Stimulated activated CD4-positive, alpha-beta T cell treated with anti-CD3 and anti-CD28 coated beads, Interleukin-4, amount 100 ng/mL, for 4 hours (primary cell): ENCODE measurements at places on chromosomes 2 and 18.

GRCh38 chr2:5782103-5782502 is 89.9 kb downstream of the SOX11 start:
- DNase-seq, result no peak

DNA sequence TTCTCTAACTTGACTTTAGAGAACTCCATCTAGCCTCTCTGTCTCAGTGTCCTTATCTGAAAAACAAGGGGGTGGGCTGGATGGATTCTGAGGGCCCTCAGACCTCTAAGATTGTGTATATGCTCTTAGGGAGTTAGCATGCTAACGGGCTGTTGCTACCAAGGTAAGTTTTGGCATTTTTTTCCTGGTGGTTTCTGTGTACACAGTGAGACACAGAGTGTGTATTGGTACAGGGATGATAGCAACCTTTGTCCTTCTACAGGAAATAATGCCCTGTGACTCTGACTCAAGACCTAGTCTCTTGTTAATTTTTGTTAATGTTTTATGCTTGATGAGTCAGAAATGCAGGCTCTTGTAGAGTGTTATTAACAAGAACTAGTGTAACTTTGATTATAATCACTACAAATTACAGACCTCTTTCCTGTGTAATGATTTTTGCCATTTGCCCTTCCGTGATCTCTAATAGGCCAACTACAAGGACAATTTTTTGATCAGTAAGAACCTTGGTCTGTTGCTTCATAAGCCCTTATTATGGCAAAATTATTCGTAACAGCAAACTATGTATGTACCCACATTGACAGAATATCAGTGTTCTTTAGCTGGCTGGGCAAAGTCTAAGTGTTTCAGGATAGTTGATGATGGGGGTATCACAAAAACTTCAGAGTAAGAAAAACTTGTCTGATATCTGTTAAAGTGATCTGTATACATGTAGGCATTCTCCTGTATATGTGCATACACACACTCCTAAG is 89.7 kb downstream of the SPTBN1 start:
- no peak for DNase-seq

- DNase-seq, result no peak
Observed at GRCh38 chr2:200259577-200259957, 46.9 kb upstream of the SPATS2L start.

- no peak for DNase-seq
Observed at GRCh38 chr2:56021579-56021978, 98.0 kb upstream of the EFEMP1 start.

- no peak for DNase-seq
Observed at GRCh38 chr2:203330434-203330833, 2.2 kb downstream of the ABI2 start.

- DNase-seq, result no peak
Observed at GRCh38 chr2:164562666-164563065, 58.6 kb downstream of the GRB14 start.

- no peak for DNase-seq
Observed at GRCh38 chr2:197460649-197461048, 7.3 kb downstream of the COQ10B start.

GRCh38 chr2:108855194-108855593 is 68.6 kb downstream of the CCDC138 start:
- no peak for DNase-seq

GRCh38 chr2:121360566-121361300 is 75.7 kb upstream of the TFCP2L1 start:
- no peak for DNase-seq

- no peak for DNase-seq
Observed at GRCh38 chr2:171420728-171421563, 12.8 kb downstream of the METTL8 start.

- DNase-seq, result no peak
Observed at GRCh38 chr2:185035906-185036305, 437.6 kb downstream of the ZNF804A start.

- DNase-seq, result no peak
Observed at GRCh38 chr2:143685421-143686078, 556.3 kb downstream of the ARHGAP15 start.

DNA sequence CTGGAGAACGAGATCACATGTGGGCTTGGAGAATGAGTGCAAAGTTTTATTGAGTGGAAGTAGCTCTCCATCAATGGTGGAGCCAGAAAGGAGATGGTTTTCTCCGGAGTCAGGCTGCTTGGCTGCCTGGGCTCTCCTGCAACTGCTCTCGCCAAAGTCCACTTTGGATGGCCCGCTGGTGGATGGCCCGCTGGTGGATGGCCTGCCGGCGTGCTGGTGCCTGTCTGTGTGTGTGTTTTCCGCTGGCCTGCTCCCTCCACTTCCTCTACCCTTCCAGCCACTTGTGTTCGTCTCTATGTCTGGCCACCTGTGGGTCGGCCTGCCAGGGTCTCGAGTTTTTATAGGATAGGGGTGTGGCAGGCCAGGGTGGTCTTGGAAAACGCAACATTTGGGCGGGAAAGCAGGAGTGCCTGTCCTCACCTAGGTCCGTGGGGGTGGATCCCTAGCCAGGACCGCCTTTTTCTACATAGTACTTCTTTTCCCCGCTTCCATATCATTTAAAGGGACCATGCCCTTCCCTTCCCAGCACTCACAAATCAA is 1292.1 kb upstream of the PIK3C3 start:
- no peak for DNase-seq

DNA sequence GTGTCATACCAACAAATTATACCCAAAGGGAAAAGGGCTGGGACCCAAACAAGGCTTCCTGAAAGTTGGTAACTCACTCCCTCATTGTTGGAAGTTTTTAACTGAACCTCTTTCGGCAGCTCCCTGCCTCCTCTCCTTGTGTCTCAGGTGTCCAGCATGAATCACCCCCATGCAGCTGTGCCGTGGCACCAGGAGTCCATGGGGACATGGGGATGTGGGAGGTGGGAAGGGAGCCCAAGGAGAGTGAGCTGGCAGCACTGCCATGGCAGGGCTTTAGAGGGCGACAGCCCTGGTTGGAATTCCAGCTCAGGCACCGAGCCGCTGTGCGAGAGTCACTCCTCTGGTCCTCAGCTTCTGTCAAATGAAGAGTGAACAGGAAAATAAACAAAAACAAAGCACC is 12.5 kb upstream of the GYPC start:
- DNase-seq, result no peak

- DNase-seq, result no peak
Observed at GRCh38 chr2:120549841-120550240, 185.8 kb upstream of the GLI2 start.

DNA sequence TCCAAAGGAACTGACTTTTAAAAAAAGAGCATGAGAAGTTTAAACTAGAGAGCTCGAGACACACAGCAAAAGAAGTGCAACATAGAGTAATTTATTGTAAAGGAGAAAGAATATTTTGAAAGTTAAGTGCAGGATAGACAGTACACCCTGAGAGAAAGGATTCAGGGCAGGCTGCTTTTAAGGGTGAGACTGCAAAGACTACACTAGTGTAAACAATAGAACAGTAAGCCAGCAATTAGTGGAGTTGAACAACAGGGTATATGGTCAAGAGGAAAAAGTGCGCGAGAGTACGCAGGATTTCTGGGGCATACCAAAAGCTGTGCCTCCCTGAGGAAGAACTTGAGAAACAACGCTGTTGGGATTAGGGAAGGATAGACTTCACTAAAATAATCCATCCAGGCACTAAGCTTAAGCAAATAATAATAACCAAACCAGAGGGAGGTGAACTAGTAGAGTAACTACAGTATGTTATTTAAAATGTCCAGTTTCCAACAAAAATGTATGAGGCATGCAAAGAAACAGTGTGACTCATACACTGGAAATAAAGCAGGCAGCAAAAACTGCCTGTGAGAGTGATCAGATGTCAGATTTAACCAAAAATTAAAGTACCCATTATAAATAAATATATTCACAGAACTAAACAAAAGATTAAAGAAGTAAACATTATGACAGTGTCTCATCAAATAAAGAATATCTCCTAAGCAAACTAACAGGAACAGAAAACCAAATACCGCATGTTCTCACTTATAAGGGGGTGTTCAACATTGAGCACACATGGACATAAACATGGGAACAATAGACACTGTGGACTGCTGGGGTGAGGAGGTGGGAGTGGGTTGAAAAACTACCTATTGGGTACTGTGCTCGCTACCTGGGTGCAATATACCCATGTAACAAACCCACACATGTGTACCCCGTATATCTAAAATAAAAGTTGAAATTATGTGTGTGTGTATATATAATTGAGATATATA is 40.5 kb upstream of the EMILIN2 start:
- no peak for DNase-seq

GRCh38 chr2:42087857-42088195 is 40.0 kb downstream of the PKDCC start:
- no peak for DNase-seq

- DNase-seq, result no peak
Observed at GRCh38 chr2:140586379-140586778, 1544.4 kb downstream of the LRP1B start.

DNA sequence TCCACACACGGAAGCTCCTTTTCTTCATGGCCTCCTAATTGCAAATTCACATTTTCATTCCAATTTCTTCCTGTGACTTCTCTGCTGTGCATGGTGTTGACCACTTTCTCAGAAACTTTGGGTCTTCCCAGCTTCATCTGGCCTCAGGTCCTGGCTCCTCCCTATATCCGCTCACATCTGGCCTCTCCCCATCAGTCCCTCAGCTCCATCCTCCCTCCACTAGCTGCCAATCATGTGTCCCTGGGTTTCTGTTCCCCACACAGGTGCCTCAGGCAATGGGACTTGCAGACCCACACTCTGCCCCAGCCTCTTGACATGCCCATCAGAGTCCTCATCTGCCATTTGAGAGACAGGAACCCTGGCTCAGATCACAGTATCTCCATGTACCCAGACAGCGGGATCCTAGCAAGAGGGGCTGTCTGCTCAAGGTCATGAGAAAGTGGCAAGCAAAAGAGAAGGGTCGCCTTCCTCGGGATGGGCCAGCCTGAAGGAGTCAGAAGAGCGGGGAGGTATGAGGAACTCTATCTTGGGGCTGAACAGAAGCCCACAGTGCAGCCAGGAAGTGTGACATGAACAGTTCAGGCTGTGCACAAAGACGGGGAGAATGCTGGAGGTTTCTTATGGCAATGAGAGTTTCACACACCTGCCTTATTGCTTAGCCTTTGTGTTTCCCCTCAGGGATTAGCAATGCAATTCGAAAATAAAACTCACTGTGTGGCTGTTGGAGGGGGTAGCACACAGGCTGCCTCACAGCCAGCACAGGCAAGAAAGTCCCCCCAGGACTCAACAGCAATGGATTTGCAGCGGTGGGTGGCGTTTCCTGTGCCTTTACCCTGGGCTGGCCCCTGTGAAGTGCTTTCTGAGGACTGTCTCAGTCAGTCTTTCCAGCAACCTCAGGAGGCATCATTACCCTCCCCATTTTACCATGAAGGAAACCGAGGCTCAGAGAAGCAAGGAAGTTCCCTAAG is 69.5 kb downstream of the COPS8 start:
- peak; percentile 33 for DNase-seq

DNA sequence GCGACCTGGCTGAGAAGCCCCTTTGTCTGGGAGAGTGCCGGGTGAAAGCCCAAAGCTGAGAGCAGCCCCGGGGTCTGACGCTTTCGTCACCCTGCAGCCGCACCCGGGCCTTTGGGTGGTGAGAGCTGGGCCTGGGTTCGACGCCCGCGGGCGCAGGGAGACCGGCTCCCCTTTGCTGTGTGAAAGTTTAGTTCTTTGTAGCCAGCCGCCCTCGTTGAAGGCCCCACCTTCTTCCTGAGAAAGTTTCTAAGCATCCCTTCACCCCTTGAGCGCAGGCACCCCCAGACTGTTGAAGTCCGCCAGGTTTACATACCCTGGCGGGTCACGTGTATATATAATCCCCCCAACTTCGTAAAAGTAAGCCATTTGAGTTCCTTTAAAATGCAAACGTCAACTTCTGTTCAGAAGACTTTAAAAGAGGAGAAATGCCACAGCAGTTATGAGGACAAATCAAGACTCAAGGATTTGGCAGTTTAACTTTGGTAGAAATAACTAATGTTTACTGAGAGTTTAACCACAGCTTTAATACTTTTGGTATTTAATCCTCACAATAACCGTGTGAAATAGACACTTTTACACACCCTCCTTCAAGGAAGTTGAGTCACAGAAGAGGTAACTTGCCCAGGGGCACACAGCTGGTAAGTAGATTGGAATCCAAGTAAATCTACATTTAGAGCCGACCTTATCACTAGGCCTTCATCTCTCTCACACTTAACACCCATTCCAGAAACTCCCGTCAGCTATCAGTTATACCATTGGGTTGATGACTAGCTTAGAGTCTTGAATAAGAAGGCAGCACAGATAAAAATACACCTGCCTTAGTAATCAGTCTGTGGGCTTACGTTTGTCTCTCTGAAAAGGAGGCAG is 1.1 kb upstream of the MBOAT2 start:
- no peak for DNase-seq

DNA sequence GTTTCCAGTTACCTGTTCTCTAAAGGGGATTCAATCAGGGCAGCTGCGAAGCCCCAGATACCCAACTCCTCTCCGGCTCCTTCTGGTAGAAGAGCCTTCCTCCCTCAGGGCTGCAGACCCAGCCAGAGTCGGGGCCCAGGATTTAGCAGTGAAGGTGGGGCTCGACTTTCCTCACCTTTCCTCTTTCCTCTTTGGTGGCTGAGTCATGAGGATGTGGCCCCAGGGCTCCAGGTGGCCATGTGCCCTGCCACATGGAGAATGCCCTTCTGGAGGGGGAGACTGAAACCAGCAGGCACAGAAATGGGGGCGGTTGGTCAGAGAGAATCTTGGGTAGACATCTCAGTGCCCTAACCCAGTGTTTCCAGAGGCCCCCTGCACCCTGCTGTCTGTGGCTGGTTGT is 402.6 kb downstream of the NBAS start:
- no peak for DNase-seq

DNA sequence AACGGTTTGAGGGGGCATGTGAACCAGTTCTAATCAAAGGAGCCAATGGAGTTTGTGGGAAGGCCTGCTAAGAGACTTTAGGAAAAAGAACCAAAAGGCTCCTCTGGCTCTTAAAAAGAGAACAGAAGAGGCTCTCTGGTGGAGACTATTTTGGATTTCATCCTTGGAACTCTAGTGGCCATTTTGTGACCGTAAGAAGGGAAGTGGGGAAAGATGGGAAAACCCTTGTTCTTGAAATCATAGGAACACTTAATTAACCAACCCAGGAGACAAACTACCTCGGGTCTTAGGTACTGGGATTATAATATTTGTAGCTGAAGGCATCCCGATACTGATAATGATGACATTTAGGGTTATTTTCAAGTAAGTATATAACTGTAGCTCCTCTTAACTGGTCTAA is 125.3 kb upstream of the SP3 start:
- DNase-seq, result no peak

DNA sequence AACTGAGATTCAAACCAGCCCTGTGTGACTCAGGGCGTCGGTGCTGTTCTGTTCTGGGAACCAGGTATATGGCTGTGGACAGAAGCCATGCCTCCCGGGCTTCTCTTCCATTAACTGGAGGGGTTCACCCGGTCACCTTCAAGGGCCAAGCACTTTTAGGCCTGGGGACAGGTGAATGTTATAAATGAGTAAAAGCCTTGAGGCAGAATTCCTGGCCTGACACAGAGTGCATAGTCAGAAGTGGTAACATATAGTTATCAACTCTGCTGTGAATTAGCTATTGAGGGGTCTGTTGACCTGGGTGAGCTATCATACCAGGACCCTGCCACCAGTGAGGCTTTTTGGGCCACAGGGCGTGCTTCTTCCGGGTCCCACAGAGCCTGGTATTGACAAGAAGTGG is 2.7 kb downstream of the FHOD3 start:
- no peak for DNase-seq
